Progenitor cell of endocrine pancreas (in vitro differentiated cells): ENCODE measurements at places on chromosomes 1 and 21.

DNA sequence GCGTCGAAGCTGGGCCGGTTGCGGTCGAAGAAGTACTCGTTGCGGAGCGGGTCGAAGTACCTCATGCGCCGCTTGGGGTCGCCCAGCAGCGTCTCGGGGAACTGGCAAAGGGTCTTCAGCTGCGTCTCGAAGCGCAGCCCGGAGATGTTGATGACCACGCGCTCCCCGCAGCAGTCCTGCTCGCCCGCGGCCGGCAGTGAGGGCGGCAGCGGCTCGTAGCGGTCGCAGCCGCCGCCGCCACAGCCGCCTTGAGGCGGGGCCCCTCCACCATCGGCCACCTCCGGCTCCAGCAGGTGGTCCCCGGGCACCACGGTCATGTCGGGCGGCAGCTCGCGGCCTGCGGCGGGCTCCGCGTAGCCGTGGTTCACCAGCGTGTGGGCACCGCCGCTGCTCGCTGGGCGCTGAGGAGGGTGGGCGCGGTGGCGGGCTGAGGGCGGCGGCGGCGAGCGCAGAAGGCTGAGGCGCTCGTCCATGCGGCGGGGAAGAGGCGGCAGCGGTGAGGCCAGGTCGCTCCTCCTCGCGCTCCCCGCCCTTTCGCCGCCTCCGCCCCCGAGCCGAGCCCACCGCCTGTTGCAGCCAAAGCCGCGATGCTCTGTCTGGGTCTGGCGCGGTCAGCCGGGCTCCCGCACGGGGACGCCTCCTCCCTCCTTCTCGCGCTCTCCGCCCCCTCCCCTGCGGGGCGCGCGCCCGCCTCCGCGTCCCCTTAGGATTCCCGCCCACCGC is at the start of gene KCNA3:
TSS of gene KCNA3 (minus strand) at position 604 of the 723 bp plus-strand sequence. CDS start at position 473, 131 bp downstream.
- DNase-seq, result peak; percentile 45

GRCh38 chr1:54506594-54506993 is 41.4 kb upstream of the ACOT11 start:
- no peak for DNase-seq

GRCh38 chr1:86950712-86951419 is 36.4 kb downstream of the HS2ST1 start:
- DNase-seq, result no peak

GRCh38 chr1:230250666-230251065 is 175.5 kb downstream of the PGBD5 start:
- no peak for DNase-seq

GRCh38 chr21:14993115-14993514 is 71.7 kb downstream of the NRIP1 start:
- no peak for DNase-seq
